ENCODE measurements at places on chromosomes 2 and 18. TPM values are rescaled to one million over a fixed set of nuclear protein-coding genes. Genes with fewer than 3 reads are reported as not detected.

TDRD15 gene
- total RNA-seq = under 0.01 TPM

BIRC6 gene
- total RNA-seq = 131 TPM

CLEC4F gene
- total RNA-seq = not detected

MRO gene
- total RNA-seq = not detected

CCDC74A gene
- 2.1 TPM for total RNA-seq

ADRA2B gene
- total RNA-seq = not detected

C2orf81 gene
- total RNA-seq = 0.19 TPM

HRH4 gene
- total RNA-seq = not detected

HOXD12 gene
- not detected for total RNA-seq

RNF138 gene
- 33.5 TPM for total RNA-seq

CPO gene
- not detected for total RNA-seq

RGPD3 gene
- total RNA-seq = 0.09 TPM

LRATD1 gene
- 0.27 TPM for total RNA-seq

DNAJC5G gene
- total RNA-seq = not detected

RAX gene
- total RNA-seq = not detected

GCG gene
- total RNA-seq = not detected

COL5A2 gene
- 325 TPM for total RNA-seq

SEC11C gene
- 20.8 TPM for total RNA-seq

IL18R1 gene
- 3.7 TPM for total RNA-seq

ALPI gene
- not detected for total RNA-seq

CD302 gene
- 6.2 TPM for total RNA-seq

SPP2 gene
- total RNA-seq = not detected

SCN2A gene
- under 0.01 TPM for total RNA-seq

ATP6V1B1 gene
- total RNA-seq = not detected

SNED1 gene
- total RNA-seq = 23.2 TPM

MAL gene
- total RNA-seq = not detected

NGEF gene
- total RNA-seq = 1.5 TPM

MAP3K19 gene
- total RNA-seq = not detected

MAPRE3 gene
- 0.90 TPM for total RNA-seq

B3GNT7 gene
- 0.09 TPM for total RNA-seq

PUS10 gene
- total RNA-seq = 7.5 TPM

TGOLN2 gene
- 127 TPM for total RNA-seq

CCDC150 gene
- total RNA-seq = 4.2 TPM

LOXHD1 gene
- total RNA-seq = not detected

IL36G gene
- not detected for total RNA-seq

C2orf66 gene
- total RNA-seq = 0.09 TPM

TEX44 gene
- total RNA-seq = not detected

CNOT11 gene
- total RNA-seq = 17.9 TPM

IL1A gene
- 1.8 TPM for total RNA-seq

BCL11A gene
- total RNA-seq = 0.36 TPM

KATNAL2 gene
- 0.38 TPM for total RNA-seq

DSG4 gene
- not detected for total RNA-seq

ERFE gene
- 0.66 TPM for total RNA-seq

LRRTM4 gene
- not detected for total RNA-seq

EVA1A gene
- total RNA-seq = 116 TPM

IL37 gene
- not detected for total RNA-seq

RSAD2 gene
- total RNA-seq = 0.19 TPM

GKN2 gene
- not detected for total RNA-seq

HTR2B gene
- 1.2 TPM for total RNA-seq

CNOT9 gene
- 42.1 TPM for total RNA-seq

G6PC2 gene
- not detected for total RNA-seq

PRSS56 gene
- not detected for total RNA-seq

ALPG gene
- total RNA-seq = not detected

BOLL gene
- total RNA-seq = not detected

TBR1 gene
- total RNA-seq = under 0.01 TPM

TCF7L1 gene
- total RNA-seq = 5.1 TPM

All from endothelial cell of coronary artery (primary cell).